ENCODE measurements at places on chromosomes 5 and 9.
A peak's percentile ranks its signal among the peaks of the same experiment; 100 is the strongest.

DNA sequence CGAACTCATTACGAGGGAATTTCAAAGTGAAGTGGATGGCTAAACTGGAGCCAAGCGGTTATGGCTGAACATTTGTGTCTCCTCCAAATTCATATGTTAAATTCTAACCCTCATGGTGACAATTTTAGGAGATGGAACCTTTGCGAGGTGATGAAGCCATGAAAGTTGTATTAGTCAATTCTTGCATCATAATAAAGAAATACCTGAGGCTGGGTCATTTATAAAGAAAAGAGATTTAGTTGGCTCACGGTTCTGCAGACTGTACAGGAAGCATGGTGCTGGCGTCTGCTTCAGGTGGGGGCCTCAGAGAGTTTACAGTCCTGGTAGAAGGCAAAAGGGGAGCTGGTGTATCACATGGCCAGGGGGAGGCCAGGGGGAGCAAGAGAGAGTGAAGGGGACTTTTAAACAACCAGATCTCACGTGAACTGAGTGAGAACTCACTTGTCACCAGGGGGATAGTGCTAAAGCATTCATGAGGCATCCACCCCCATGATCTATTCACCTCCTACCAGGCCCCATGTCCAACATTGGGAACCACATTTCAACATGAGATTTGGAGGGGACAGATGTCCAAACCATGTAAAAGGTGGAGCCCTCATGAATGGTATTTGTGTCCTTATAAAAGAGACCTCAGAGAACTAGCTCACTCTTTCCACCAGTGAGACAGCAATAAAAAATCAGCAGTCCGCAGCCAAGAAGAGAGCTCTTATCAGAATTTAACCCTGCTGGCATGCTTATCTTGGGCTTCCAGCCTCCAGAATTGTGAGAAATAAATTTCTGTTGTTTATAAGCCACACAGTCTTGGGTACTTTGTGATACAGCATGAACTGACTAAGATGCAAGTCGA, 143.4 kb downstream of the MTRR start:
- no peak for DNase-seq

DNA sequence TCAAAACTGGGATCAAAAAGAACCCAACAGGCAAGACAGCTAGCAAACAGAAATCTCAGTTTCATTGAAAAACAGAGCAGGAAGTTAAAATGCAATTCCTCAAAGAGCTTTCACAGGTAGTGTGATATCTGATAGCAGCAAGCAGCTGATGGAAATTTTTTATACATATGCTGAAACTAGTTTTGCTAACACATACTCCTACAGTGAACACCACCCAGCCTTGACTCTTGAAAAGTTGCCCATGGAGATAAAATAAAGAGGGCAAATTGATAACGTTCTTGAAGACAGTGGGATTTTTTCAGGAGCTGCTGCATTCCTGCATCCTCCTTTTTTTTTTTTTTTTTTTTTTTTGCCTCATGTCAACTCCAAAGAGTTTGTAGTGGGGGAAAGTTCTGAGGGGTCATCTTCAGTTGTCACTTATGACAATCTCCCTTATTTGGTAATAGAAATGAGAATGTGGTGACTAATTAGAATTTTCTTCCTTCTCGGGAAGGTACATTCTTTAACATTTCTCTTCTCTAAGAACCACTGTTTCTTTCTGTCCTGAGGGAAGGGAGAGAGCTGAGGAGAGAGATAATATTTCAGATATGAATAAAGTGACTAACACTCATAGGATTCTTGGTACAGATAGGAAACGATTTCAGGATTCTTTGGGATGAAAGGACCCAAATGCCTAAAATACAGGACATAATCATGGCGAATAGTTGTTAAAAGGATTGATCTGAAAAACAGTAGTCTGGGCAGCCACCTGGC, 24.6 kb downstream of the SH3RF2 start:
- DNase-seq: no peak

GRCh38 chr9:113151696-113152630, 1.2 kb downstream of the SLC31A2 start:
- no peak for DNase-seq

GRCh38 chr5:100590867-100591266, 55.7 kb downstream of the FAM174A start:
- DNase-seq: no peak

- DNase-seq: no peak
Observed at GRCh38 chr5:135386886-135387628, 12.0 kb downstream of the MACROH2A1 start.

- peak; percentile 87 for DNase-seq
Observed at GRCh38 chr5:107466233-107466769, 204.4 kb downstream of the EFNA5 start.

- no peak for DNase-seq
Observed at GRCh38 chr5:158275511-158275910, 416.6 kb upstream of the CLINT1 start.

- DNase-seq: peak; percentile 71
Observed at GRCh38 chr5:145237843-145238242, 597.3 kb downstream of the PRELID2 start.

DNA sequence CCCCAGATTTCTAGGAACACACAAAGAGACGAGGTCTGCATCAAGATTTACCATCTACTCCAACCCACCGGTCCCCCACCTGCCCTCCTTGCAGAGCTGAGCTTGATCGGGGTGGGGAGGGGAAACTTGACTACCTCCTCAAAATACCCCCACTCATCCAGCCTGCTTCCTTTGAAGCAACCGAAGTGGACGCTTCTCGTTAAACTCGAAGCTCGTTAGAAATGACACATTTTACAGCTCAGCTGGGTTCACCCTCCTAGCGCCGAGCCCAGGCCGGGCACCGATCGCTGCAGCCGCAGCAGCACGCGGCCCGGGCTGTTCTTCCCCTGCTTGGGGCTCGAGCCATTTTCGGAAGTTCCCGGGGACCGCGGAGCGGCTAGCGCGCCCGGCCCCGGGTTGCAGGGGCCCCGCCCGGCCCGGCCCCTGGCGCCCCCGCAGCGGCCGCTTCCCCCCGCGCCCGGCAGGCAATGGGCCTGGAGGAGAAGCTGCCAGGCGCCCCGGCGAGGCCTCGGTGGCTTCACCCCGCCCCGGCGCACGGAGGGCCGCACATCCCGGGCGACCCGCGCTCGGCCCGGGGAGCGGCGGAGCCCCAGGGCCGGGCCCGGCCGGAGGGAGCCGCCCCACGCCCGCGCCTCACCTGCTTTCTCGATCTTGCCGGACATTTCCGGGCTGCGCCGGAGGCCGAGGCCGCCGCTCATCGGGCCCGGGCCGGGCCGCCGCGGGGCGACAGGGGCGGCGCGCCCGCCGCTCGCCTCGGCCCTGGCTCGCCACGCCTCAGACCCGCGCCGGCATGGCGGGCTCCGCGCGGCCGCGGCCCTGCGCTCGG, 530 bp downstream of the RAPGEF1 start:
- DNase-seq: no peak

DNA sequence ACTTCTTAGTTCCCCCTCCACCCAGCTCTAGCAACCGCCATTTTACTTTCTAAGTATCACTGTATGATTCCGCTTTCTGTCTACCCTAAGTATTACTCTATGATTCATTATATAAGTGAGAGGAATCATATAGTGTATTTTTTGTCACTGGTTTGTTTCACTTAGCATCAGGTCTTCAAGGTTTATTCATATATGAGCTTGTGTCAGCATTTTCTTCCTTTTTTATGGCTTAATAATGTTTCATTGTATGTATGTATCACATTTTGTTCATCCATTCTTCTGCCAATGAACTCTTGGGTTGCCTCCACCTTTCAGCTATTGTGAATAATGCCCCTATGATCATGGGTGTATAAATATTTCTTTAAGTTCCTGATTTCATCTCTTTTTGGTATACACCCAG, 222.8 kb downstream of the SNCAIP start:
- DNase-seq: no peak

- no peak for DNase-seq
Observed at GRCh38 chr5:109852371-109853155, 162.8 kb downstream of the MAN2A1 start.

DNA sequence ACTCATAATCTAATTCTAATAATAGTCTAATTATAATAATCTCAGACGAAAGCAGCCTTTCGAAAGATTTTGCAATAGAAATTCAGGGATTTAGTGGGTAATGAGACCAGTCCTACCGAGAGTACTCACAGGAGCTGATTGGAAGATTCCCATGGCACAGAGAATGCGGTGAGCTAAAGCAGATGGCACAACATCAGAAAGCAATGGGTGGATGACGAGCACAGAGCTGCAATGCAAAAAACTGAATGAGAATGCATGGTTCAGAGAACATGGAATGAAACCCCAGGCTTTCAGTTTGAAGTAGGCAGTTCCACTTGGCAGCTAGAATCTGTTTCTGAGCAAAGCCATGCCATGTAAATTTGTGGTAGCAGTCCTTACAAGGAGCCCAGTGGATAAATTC, 78.2 kb upstream of the SPINK5 start:
- DNase-seq: no peak

- DNase-seq: no peak
Observed at GRCh38 chr9:83047839-83048775, 14.8 kb downstream of the RASEF start.

DNA sequence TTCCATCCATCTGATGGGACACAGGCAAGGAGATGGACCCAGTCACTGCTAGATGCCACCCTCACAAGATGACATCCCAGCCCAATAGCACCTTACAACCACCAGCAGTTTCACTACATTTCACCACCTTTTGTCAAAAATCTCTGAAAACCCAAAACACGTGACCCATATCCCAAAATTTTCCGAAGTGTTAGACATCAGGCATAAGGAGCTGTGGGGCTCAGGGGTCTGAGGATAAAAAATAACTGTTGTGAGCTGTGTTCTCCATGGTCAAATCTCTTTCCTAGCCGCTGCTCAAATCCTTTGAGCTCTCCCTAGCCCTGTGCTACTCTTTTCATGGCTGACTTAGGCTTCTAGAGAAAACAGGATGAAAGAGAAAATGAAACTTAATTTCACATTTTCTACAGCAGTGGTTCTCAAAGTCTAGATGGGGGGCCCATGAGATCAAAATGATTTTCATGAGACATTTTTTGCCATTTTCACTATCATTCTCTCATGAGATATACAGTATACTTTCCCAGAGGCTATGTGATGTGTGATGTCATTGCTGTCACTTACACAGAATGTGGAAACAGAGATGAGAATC, 40.7 kb downstream of the TIMD4 start:
- DNase-seq: no peak

DNA sequence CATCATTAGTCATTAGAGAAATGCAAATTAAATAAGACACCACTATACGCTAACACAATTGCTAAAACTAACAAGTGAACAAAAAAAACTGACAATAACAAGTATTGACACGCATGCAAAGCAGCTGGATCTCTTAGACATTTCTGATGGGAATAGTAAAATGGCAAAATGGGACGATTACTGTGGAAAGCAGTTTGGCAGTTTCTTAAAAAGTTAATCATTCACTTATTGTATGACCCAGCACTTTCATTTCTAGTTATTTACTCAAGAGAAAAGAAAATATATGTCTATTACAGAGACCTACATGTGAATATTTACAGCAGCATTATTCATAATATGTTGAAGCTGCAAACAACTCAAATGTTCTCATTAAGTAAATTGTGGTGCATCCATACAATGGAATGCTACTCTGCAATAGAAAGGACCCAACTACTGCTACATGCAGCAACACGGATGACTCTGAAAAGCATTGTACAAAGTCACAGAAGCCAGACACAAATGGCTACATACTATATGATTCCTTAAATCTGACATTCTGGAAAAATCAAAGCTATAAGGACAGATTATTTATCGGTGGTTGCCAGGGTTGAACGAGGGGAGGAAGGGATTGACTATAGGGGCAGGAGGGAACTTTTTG, 96.8 kb upstream of the ITGA2 start:
- DNase-seq: no peak

- no peak for DNase-seq
Observed at GRCh38 chr5:18675041-18675440, 1040.8 kb downstream of the TAF11L14 start.

- DNase-seq: no peak
Observed at GRCh38 chr5:83568186-83568585, 96.6 kb downstream of the VCAN start.

DNA sequence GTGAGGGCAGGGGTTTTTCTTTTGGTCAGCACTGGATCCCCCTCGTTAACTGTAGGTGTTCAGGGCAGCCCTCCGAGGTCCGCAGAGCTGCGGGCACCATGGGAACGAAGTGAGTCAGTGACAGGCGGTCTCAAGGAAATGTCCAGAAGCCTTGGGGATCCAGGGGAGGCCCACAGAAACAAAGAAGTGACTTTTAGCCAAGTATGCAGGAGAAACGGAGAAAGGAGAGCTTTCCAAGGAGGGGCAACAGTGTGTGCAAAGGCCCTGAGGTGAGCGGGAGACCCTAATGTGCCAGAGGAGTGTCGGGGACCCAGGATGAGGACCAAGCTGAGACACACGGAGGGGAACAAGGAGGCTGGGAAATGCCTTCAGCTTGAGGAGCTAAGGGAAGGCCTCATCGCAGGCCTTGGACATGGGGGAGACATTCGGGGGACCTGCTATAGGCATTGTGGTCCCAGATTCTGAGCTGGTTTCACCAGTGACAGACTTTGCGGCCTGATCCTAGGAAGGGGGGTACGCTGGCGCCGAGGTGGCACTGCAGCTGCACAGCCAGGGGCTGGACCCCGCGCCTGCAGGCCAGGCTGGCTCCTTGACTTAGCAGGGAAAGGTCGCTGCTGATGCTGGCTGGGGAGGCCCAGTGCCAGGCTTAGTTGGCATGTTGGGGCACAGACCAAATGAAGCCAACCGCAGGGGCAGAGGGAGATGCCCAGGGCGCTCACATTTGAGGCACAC, 3.3 kb downstream of the LTC4S start:
- no peak for DNase-seq

- DNase-seq: peak; percentile 69
Observed at GRCh38 chr5:1468247-1468612, 23.0 kb upstream of the SLC6A3 start.

GRCh38 chr9:21815643-21816042, 13.2 kb downstream of the MTAP start:
- DNase-seq: no peak

DNA sequence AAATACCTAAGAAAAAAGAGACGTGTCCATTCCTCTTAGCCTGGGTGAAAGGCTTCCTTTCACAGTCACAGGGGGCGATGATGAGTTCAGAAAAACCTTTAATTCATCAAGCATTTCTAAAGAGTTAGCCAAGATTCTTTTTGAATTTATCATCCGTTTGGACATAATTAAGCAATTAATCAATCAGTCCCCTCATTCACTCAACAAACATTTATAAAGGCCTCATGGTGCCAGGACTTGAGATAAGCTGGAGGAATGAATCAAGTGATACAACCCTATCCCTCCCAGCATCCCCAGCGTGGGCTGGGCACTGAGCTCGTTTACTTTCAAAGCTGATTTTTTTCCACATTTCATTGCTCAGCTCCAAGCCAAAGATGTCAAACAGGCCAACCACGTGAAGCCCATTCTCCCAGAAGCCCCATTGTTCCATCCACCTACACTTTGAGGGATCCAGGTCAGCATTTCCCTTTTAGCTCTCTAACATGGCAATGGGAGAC, 140.5 kb downstream of the SLIT3 start:
- no peak for DNase-seq

DNA sequence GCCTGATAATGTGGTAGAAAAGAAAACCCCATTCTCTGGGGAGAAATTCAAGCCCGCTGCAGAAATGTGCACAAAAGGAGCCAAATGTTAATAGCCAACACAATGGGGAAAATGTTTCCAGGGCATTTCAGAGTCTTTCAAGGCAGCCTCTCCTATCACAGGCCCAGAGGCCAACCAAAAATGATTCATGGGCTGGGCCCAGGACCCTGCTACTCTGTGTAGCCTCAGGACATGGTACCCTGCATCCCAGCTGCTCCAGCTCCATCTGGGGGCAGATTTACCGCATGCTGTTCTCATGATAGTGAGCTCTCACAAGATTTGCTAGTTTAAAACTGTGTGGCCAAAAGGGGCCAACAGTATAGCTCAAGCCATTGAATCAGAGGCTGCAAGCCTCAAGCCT, 41.1 kb downstream of the RAPGEF6 start:
- no peak for DNase-seq

- no peak for DNase-seq
Observed at GRCh38 chr5:9543311-9543920, 2.5 kb downstream of the SEMA5A start.

Measured in ELF-1 (cell line).